Activated T-cell treated with anti-CD3 and anti-CD28 coated beads for 48 hours (primary cell): ENCODE measurements at places on chromosomes 4 and X.
A peak's percentile ranks its signal among the peaks of the same experiment; 100 is the strongest.

DNA sequence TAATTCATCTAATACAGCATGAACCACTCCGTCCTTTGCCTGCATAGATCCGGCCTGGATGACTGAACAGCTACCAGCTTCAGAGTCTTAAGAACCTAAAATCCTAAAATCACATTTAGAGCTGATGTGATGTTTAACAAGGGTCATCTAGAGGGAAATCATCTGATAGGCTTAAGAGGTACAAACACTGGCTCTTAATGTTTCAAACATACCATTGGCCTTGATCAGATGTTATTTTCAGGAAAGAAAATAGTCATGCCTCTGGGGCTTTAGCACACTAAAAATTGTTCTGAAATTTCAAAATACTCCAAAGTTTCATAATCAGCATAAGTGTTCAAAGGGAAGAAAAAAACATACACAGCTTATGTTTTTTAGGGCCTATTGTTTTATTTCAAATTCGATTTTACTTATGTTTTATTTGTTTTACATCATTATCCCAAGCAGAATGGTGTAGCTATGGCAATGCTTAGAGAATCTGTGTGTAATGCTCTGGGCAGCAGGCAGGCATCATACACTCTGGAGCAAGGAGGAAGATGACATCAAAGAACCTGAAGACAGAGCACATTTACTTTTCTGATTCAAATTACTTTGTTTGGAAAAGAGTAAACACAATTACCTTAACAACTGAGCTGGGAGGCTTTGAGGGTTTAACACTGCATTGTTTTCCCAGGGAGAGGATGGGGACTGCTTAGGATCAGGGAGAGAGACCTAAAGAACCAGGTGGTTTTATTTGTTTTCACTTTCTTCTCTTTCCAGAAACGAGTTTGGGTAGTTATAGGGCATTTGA is 25.3 kb upstream of the LEF1 start:
- no peak for DNase-seq

GRCh38 chrX:136767104-136767941 is 13.4 kb downstream of the ARHGEF6 start:
- peak; percentile 33 for DNase-seq

- no peak for DNase-seq
Measured at GRCh38 chrX:34813618-34814017, 129.0 kb upstream of the FAM47B start.

GRCh38 chr4:52014903-52015302 is 5.3 kb downstream of the LRRC66 start:
- DNase-seq, result no peak

GRCh38 chr4:8319731-8320385 is 50.3 kb downstream of the HTRA3 start:
- no peak for DNase-seq

DNA sequence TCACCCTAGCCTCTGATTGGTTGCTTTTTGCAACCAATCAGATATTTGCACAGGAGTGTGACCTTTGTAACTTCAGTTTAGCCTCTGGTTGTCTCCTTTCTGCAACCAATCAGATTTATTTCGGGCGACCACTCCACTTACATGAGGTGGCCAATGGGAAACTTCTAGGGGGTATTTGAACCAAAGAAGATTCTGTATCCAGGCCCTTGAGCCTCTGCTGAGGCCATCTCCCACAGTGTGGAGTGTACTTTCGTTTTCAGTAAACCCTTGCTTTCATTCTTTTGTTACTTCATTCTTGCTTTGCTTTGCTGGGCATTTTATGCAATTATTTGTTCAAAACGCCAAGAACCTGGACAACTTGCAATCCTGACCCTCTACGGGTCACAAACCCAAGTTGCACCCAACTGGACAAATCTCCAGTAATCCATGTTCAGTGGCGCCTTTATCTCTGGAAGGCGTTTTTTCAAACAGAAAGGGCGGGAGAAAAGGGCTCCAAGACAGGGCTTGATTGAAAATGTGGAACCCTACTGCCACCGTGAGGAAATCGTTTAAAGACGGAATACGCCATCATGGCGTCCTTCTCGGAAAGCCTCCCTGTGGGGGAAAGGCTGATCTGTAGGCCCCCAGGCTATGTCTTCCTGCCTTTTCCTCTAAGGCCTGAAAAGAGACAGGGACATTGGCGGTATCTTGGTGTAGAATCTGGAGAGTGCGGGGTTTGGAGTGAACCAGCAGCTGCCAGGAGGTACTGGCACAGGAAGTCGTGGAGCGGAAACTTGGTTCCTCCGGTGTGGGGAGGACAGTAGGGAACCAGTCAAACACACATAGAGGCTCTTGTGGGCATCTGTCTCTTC is 184.6 kb downstream of the OR13H1 start:
- no peak for DNase-seq

DNA sequence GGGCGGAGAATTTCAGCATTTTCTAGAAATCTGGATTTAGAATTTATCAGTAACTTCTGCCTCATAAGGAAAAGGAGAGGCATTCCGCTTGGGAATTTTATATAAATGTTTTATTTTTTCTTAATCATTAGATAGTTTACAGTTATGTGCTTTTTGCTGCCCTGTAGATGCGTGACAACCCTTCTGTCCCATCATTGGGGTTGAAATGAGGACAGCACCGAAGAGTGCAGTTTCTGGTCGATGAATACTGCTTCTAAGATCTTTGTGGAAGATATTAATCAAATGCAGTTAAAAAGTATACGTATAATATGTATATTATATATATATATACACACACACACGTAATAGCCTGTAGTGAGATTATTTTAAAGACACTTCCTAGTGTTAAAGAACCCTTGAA is 1.5 kb downstream of the RBPJ start:
- no peak for DNase-seq

GRCh38 chrX:142095651-142096245 is 109.3 kb downstream of the MAGEC2 start:
- no peak for DNase-seq

DNA sequence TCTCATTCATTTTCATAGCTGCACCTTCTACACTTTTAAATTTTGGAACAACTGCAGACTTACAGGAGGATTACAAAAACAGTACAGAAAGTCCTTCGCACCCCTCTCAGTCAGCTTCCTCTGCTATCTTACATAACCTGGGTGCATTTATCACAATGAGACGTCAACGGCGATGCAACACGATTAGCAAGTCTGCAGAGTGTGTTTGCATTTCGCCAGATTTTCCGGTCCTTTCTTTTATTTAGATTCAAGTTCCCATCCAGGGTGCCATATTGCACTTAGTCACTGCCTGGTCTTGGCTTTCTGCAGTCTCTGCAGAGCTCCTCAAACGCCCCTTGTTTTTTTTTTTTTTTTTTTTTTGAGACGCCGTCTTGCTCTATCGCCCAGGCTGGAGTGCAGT is 85.9 kb downstream of the ASMT start:
- no peak for DNase-seq

DNA sequence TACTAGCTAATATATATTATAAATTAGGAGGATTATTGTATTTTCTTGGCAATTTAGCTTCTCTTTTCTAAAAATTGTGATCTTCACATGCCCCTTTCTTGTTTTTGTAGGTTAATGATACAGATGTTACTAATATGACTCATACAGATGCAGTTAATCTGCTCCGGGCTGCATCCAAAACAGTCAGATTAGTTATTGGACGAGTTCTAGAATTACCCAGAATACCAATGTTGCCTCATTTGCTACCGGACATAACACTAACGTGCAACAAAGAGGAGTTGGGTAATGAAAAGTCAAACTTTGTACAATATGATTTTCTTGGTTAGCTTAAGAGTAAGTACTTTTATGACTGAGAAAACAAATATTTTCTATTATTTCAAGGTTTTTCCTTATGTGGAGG is 74.1 kb downstream of the SLC10A6 start:
- DNase-seq, result no peak

- no peak for DNase-seq
Measured at GRCh38 chrX:132031867-132032266, 8.8 kb downstream of the STK26 start.

DNA sequence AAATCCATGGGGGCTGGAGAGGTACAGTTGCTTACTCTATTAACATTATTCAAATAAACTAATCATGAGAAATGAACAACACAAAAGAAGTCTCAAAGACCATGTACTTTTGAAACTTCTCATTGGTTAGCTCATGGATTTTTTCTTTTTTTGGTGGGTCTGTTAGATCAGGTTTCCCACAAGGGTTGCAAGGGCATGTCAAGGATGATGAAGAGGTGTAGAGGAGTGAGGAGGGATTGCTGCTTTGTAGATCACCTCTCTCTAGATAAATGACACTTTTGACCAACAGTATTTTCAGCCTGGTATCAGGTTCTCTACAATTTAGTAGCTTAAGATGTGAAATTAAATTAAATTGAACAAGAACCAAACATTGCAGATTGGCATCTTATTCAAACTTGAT is 417.9 kb upstream of the AGA start:
- no peak for DNase-seq

DNA sequence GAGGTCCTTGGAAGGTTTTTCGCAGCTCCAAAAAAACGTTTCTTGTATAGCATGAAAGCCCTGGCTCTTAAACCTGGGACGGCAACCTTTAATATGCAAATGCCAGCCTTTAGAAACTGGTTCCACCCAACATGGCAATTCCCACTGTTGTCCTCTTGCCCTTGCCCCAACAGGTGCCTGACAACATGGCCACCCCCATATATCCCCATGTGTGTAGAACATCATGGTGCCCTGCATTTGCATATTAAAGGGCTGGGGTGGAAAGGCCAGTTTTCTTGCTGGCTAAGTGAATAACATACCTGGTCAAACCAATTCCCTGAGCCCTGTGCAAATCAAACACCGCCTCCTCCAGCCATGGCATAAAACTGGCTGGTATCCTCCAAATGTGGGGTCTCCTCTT is 26.0 kb upstream of the GLRA3 start:
- no peak for DNase-seq

- no peak for DNase-seq
Measured at GRCh38 chr4:10773010-10773409, 88.4 kb upstream of the CLNK start.

GRCh38 chr4:25089051-25089763 is 58.5 kb upstream of the LGI2 start:
- no peak for DNase-seq

GRCh38 chr4:184282251-184282713 is 64.6 kb upstream of the ENPP6 start:
- peak; percentile 59 for DNase-seq

DNA sequence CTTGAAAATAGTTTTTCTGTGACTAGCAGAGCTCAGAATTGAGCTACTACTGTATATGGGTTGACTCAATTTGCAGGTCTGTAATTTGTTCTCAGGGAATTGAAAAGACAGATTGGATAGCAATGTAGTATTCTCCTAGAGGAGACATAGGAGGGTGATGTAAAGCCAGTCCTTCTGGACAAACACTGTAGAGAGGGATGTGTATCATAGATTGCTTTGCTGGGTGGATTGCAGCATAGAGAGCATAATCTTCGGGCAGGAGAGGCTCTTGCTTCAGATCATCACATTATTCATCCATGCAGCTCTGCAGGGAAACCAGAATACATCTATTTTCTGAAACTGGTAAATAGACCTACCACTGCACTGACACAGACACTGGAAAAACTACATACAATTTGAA is 1110.5 kb downstream of the RAPGEF2 start:
- DNase-seq, result no peak
